ENCODE measurements at places on chromosomes 7 and 10.
A peak's percentile ranks its signal among the peaks of the same experiment; 100 is the strongest.

DNA sequence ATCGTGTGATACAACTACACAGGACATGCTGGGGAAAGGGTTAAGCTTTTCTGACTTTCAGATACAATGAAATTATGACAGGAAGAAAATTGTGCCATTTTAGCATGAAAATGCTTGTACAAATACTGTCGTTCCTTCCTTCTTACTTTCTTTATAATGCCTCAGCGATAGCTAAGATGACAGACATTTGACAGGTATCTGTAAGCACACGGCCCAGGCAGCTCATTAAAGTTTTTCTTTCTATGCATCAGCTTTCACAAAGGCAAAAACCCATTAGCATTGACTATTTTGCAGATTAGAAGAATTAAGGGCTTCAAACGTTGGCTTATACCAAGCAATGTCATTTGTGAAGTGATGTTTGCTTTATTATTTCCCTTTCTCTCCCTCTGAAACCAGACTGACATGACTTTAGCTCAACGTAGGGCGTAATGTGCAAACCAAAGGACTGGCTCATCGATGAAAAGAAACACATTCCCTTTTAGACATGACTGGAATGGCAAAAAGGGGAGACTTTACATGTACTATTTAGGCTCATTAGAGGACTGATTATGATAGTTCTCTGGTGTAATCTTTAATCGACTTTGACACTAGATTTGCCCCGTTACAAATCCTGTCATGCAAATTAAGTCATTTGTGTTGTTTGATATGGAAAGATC is 258.4 kb upstream of the SP8 start:
- H3K27me3 ChIP-seq = peaks cover 10% of the 10 kb centered on the region
- no peak overlapping the region for H3K4me3 ChIP-seq
- no peaks in the 10 kb centered on the region for H3K36me3 ChIP-seq
- DNase-seq = no peak

DNA sequence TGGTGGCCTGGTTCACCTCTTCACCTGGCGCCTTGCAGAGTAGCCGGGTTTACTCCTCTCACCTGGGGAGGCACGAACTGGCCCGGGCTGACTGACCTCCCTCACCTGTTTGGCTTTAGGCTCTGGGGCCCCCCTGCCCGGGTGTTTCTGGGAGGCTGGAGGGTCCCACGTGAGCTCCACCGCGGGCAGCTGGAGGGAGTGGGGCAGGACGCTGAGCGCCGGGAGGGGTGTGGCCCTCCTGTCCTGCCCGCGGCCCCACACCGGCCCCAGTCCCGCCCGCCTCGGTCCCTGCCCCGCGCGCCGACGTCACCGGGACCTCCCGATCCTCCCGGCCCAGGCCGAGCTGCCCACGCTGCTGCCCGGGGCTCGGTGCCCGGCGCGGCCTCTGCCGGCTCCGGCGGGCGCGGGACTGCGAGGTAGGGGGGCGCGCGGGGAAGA is at the start of gene AMZ1:
Gene AMZ1 (plus strand): TSS at position 322 of the 438 bp plus-strand sequence. CDS start 12,250 bp downstream, outside the sequence.
- H3K27ac ChIP-seq = no peak within 1 kb of the TSS
- H3K36me3 ChIP-seq = no peaks in the 10 kb centered on the region
- peaks cover 7% of the 10 kb centered on the region for H3K4me1 ChIP-seq
- H3K27me3 ChIP-seq = peaks cover 57% of the 10 kb centered on the region

DNA sequence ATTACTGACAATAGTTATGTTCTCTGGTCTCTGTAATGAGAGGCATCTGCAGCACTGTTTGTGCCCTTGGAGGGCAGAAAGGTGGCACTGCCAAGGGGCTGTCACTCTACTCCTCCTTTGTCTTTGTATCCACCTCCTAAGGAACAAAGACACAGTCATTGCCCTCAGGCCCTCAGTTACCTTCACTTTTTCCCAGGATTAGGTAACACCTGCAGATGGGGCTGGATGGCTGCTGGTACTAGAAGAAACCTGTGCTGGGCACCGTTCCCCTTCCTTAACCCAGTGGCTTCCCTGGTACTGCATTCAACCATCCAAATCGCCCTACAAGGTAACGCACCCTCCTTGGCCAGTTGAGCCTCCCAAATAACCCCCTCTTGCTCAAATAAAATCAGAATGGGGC is 246.9 kb upstream of the NEBL start:
- H3K4me3 ChIP-seq = no peak overlapping the region
- peaks cover 5% of the 10 kb centered on the region for H3K4me1 ChIP-seq
- DNase-seq = no peak

DNA sequence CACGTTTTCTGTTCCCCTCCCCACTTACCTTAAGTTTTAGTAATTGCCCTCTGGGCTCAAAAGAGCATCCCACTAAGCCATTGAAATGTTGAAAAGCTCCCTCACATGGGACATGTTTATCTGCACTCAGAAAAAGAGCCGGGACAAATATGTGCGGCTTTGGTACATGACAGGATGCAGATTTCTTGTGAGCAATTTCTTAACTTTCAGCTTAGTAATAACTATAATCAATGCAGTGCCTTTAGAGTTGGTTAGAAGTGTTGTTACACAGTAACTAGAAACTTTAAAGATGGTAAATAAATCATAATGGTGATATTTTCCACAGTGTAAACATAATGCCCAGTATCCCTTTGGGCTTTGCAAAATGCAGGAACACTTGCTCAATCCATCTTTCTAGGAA is 89.2 kb downstream of the ZNF365 start:
- H3K36me3 ChIP-seq = no peaks in the 10 kb centered on the region
- DNase-seq = no peak

GRCh38 chr7:1025743-1026581 is 18.4 kb upstream of the GPR146 start:
- no peak overlapping the region for H3K27ac ChIP-seq
- peaks cover 19% of the 10 kb centered on the region for H3K4me1 ChIP-seq
- DNase-seq = peak; percentile 13
- no peaks in the 10 kb centered on the region for H3K27me3 ChIP-seq
- peaks cover 18% of the 10 kb centered on the region for H3K36me3 ChIP-seq
- peak overlapping the region; percentile 87 for H3K4me3 ChIP-seq

Measured in mesothelial cell of epicardium (in vitro differentiated cells).